ENCODE measurements at places on chromosomes 13 and 19. TPM values are rescaled to one million over a fixed set of nuclear protein-coding genes. Genes with fewer than 3 reads are reported as not detected.
A peak's percentile ranks its signal among the peaks of the same experiment; 100 is the strongest.

GRCh38 chr13:66751691-66752090 is 478.4 kb downstream of the PCDH9 start:
- no peak for DNase-seq

DNA sequence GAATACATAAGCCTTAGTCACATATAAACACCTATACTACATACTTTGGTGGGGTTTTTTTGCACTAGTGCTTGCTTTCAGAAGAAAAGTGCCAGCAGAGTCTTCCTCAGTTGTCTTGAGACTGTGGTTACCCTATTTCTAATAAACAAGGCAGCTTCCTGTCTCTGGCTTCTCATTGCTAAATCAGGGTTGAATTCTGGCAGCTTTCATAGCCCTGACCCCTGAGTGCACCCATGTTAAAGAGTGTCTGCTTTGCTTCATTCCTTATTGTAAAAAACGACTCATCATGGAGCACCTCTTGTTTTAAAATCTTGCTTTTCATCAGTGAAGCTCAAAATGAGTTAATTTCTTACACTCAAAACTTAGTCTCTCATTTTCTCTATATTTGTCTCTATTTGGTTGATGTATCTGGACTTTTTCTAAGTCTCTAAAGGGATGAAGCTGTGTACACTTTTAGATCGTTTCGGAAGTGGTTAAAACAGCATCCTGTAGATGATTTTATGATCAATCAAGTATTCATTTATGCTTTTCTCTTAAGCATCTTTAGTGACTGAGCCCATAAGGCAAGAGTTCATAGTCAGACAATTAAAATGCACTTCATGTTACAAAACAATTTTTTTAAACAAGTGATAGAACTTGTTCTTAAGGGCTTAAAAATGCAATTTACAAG is 72.1 kb downstream of the KLF12 start:
- DNase-seq: no peak

DNA sequence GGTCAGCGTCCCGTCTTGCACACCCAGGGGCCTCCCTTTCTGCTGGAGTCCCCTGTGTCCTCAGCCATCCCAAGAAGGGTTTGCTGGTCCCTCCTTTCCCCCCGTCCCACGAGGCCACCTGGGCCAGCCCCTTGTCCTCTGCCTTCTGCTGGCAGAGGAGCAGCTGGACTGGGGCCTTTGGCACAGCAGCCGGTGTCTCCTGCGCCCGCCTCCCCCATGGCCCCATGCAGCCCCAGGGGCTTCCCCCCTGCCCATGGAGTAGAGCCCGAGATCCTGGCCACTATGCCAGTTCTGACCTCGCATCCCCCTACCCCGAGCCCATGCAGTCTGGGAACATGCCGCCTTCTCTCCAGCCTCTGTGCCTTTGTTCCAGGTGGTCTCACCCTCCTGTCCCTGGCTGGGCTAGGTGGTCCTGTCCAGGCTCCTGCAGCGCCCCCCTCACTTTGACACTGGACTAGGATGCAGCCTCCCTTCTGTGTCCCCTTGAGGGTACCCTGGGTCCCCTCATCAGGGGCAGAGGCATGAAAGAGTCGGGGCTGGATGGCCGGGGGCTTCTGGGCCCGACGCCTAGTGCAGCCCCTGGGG is 5.7 kb upstream of the GARIN5A start:
- no peak for DNase-seq

DNA sequence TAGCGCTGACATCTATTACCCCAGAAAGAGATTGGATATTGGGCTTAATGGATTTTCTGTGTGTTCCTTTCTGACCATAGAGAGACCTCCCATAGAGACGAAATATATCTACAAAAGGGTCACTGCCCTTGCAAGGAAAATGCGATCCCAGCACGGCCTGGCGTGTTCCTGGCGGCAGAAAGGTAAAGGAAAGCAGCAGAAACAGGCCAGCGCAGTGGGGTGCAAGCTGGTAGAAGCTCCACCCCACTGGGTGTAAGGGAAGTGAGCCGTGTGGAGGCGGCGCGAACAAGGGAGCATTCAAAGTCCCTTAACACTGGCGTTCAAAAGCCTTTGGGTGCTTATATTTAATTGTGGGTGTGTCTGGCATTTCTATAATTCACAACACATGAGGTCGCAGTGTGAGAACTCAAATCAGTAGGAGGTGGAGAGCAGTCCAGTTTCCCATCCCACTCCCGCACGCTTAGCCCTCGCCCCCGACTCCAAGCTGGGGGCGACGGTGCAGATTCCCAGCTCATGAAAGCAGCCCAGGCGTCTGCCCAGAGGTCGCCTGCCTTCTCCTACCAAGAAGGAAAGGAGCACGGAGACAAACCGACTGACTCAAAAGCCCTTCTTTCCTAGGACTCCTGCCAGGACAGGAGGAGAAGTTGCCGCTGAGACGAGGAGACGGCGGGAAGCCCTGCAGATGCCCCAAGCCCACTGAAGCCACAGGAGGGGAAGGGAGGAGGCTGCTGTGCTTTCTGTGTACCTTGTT is 478.4 kb downstream of the FOXO1 start:
- no peak for DNase-seq

DNA sequence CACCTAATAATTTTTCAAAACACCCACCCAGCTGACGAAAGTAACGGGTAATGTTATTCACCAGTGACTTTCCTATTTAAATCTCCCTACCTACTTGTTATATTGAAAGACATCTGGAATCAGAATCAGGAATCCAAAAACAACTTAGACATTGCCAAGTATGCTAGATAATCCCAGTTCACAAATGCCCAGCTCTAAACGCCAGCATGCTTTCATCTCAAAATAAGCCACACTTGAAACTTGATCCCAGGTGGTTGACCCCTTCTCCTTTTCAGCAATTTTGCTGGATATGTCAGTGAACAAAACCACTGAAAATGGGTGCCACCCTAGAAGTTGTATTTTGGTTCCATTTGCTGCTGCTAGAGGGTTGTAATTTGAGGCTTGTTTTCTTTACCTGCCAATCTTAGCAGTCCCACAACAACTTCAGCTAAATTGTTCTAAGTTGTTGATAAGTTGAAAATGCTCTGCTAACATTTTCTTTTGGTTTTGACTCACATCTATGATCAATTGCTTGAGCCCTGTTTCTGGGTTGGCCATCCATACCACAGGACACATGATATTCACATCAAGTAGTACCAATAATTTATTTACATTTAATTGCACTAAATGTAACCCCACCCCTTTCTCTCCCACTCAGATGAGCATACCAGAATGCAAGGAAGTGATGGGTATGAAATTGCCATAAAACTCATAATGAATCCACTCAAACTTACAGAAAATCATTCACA is 66.4 kb downstream of the DCT start:
- no peak for DNase-seq

GRCh38 chr13:54415753-54416366 is 1387.2 kb downstream of the OLFM4 start:
- no peak for DNase-seq

- no peak for DNase-seq
Measured at GRCh38 chr19:42619271-42619670, 24.5 kb upstream of the CEACAM8 start.

DNA sequence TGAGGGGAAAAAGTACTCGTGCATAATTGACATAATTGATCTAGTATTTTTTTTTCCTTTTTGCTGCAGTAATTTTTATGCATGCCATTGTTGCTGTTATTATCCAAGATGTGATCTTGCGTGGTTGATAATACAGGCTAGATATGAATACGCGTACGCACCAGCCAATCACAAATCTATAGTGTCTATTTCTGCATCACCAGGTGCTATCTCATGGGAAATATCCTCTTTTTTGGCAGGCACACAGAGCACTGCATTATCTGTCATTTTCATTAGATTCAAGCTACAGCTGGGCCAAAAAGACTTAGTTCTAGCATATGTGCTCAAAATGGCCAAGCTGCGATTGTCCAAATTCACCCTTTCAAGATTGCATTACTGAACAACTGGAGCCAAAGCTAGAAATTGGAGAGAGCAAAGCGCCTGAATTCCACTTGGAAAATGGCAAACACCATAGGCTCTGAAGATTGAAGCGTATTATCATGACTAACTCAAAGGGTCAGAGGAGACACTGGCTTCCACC is 181.1 kb downstream of the TSHZ3 start:
- DNase-seq: no peak

DNA sequence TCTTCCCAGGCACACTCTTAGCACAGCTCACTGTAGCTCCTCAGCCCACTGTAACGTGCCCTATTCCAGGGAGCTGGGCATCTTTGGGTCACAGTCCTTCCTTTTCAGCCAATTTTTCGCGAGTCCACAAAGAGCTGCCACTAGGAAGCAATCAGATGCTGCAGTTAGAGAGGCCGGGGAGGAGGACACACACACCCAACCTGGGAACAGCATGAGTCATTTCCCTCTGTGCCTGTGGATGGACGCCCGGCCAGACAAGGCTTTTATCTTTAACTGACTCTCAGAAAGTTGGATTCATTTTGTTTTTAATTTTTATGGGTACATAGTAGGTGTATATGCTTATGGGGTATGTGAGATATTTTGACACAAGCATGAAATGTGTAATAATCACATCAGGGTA is 918.6 kb downstream of the UQCRFS1 start:
- DNase-seq: no peak

GRCh38 chr13:99266827-99267226 is 8.6 kb upstream of the GPR18 start:
- DNase-seq: no peak

GRCh38 chr19:58516246-58516836 is 3.3 kb downstream of the ZBTB45 start:
- no peak for DNase-seq

GRCh38 chr13:52868190-52868589 is 19.8 kb upstream of the PCDH8 start:
- DNase-seq: no peak

DNA sequence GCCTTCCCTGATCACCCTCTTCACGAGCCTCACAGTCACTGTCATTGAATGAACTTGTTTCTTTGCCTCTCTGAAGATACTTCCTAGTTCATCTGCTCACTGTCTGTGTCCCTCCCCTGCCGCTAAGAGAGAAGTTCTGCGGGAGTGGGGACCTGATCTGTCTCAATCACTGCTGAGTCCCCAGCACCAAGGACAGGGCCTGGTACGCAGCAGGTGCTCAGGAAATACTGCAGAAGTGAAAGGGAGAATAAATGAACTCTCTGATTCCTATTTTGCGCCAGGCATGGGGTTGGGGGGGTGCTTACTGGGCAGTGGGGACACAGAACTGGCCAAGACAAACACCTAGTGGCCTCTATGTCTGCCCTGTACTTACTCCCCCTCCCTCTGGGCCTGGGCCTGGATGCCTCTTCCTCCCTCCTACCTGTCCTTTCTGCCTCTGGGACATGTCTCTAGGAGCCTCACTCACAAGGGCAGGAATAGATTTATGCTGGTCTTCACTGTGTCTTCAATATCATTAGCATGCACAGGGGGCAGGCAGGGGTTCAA is 17.5 kb downstream of the FCGBP start:
- no peak for DNase-seq

- DNase-seq: peak; percentile 71
Measured at GRCh38 chr13:98576963-98577835, at the start of gene STK24. Gene STK24 (minus strand): TSS chr13:98577107. CDS start chr13:98576786, 321 bp downstream.

DNA sequence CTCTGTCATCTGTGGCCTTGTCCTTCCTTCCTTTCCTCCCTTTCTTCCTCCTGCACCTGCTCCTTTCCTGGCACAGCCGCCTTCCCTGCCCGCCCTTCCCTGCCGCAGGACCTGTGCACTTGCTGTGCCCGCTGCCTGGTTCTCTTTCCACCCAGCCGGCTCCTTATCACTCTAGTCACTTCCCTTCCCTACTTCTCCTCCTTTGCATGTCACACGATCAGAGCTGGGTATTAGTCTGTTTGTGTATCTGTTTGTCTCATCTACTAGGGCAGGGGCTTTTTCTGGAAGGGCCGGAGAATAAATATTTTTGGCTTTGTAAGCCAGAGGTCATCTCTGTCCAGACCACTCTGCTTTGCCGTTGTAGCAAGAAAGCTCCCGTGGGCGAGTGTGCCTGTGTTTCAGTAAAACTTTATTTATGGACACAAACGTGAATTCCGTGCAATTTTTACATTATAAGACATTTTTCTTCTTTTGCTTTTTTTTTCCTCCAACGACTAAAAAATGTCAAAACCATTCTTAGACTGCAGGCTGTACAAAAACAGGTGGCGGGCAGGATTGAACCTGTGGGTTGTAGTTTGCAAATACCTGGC is 6.1 kb downstream of the KDM4B start:
- no peak for DNase-seq

DNA sequence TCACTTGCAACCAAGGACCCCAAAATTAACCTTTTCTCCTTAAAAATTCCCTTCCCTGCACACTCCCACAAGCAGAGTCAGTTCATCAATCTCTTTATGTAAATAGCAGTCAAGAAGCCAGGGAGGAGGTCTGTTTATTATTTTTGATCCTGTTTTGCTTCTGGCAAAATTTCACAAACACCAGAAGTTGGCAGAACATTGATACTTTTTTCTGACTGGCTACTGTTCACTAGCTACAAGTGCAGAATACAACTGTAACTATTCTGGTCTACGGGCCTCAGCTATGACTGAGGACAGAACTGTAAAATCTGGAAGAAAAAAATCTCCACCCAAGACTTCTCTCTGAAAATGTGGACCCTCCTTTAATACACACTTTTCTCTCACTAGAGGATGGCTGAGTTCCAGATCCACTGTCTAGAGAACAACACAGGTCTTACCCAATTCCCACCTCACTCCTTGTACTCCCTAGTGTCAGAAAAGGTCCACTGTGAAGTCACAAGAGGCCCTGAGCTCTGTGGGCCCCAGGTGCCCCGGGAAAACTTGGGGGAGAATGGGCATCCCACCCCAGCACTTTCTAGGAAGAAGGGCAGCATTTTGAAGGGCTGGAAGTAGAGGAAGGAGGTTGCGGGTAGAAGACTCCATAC is 14.5 kb downstream of the STARD13 start:
- DNase-seq: no peak

GRCh38 chr19:31318790-31319425 is 30.3 kb downstream of the TSHZ3 start:
- DNase-seq: no peak

DNA sequence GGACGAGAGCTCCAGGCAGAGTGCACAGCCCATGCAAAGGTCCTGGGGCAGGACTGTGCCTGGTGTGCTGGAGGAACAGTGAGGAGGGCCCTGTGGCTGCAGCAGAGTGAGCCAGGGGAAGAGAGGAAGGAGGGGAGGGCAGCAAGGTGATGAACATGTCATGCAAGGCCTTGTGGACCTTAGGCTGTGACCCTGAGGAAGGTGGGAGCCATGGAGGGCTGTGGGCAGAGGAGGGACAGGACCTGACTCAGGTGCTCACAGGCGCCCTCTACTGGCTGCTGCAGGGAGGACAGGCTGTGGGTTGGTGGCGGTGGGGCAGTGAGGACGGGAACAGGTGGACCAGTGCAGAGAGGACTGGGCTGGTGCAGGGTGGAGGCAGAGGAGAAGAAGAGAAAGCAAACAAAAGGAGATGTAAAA is 170.3 kb downstream of the PTPRS start:
- no peak for DNase-seq

FGF9 gene
- 20.3 TPM for polyA plus RNA-seq

ERICH4 gene
- polyA plus RNA-seq: 4.8 TPM

RNF225 gene
- polyA plus RNA-seq: not detected

GRIK5 gene
- polyA plus RNA-seq: 18.3 TPM

CLEC11A gene
- 23.8 TPM for polyA plus RNA-seq

CFAP97D2 gene
- not detected for polyA plus RNA-seq

CCDC9 gene
- polyA plus RNA-seq: 21.9 TPM

IRGC gene
- not detected for polyA plus RNA-seq

Data from left renal pelvis (tissue), 4 donors.